ENCODE measurements at places on chromosomes 12 and 14.

DNA sequence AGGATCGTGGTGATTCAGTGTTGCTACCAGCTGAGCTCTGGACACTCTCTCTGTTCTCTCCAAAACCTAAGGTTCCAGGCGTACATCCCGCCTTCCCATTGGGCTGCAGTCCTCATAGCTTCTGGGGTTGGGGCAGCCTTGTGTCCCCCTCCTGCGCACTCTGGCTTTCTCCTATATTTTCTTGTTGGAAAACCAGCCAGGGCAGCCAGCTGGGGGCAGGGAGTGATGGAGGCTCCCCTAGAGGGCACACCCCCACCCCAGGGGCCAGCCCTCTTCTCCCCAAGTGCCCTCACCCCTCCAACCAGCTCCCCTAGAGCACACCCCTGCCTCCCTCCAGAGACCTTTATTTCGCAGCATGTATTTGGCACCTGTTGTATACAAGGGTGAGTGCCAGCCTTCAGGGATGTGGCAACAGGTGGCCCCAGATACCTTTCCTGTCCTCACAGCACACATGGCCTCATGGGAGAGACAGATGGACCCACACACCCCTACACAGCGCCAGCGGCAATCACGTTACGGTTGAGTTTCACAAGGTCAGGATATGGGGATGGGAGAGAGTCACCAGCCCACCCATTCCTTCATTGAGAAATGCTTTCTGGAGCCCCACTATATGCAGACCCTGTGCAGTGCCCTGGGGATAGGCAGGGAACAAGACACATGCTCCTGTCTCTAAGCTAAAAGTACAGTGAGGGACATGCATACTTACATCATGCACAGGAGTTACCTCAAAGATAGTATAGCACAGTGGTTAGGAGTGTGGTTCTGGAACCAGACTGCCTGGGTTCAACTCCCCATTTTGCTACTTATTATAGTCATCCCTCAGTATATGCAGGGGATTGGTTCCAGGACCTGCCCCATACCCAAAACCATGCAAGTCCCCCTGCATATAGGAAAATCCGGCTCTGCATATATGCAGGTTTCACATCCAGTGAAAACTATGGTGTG lies 141.1 kb downstream of the PHETA1 start:
- no peaks in the 10 kb centered on the region for H3K4me1 ChIP-seq
- no peak overlapping the region for H3K4me3 ChIP-seq
- H3K27me3 ChIP-seq = no peaks in the 10 kb centered on the region
- H3K27ac ChIP-seq = no peak overlapping the region
- DNase-seq = no peak

GRCh38 chr14:64855721-64856528 lies 23.8 kb downstream of the SPTB start:
- H3K27ac ChIP-seq = no peak overlapping the region
- H3K36me3 ChIP-seq = no peaks in the 10 kb centered on the region
- no peaks in the 10 kb centered on the region for H3K4me1 ChIP-seq
- DNase-seq = no peak

GRCh38 chr12:70686299-70686698 lies 49.1 kb upstream of the PTPRB start:
- DNase-seq = no peak
- H3K4me1 ChIP-seq = no peaks in the 10 kb centered on the region
- H3K27ac ChIP-seq = no peak overlapping the region

DNA sequence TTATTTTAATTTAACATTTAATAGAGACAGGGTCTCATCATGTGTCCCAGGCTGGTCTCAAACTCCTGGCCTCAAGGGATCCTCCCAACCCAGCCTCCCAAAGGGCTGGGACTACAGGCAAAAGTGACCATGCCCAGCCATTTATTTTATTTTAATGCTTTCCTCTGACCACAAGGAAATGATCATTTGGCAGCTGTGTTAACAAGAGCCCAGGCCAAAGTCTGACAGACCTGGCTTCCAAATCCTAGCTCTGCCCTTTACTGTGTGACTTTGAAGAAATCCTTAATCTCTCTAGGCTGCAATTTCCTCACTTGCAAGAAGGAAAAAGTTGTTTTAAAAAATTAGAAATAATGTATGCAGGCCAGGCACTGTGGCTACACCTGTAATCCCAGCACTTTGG lies 16.7 kb upstream of the GCH1 start:
- no peak for DNase-seq
- no peaks in the 10 kb centered on the region for H3K4me1 ChIP-seq
- no peak overlapping the region for H3K4me3 ChIP-seq
- no peaks in the 10 kb centered on the region for H3K36me3 ChIP-seq

DNA sequence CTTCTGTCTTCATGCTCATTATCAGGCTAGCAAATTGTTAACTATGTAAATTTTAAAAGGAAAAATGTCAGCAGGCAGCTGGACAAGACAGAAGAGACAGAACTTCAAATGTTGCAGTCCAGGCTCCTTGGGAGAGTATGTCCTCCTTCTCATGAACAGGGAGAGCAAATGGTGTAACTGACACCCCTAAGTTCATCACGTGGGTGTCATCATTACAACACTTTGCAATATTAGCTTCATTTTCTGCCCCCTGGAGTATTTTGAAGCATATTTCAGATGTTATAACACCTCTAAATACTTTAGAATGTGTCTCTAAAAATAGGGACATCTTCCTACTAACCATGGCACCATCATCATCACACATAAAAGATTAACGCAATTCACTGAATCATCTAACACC lies 62.1 kb downstream of the ZNF664 start:
- no peaks in the 10 kb centered on the region for H3K27me3 ChIP-seq
- no peak overlapping the region for H3K27ac ChIP-seq
- H3K36me3 ChIP-seq = no peaks in the 10 kb centered on the region
- no peak overlapping the region for H3K4me3 ChIP-seq
- no peaks in the 10 kb centered on the region for H3K4me1 ChIP-seq

All from ascending aorta (tissue), 2 donors.